ENCODE measurements at places on chromosomes 1 and 21.
A peak's percentile ranks its signal among the peaks of the same experiment; 100 is the strongest.

GRCh38 chr1:171087896-171088295 lies 2.8 kb upstream of the FMO3 start:
- no peak for DNase-seq

- DNase-seq, result peak; percentile 83
Measured at GRCh38 chr1:45266151-45266801, 59.9 kb upstream of the ZSWIM5 start.

DNA sequence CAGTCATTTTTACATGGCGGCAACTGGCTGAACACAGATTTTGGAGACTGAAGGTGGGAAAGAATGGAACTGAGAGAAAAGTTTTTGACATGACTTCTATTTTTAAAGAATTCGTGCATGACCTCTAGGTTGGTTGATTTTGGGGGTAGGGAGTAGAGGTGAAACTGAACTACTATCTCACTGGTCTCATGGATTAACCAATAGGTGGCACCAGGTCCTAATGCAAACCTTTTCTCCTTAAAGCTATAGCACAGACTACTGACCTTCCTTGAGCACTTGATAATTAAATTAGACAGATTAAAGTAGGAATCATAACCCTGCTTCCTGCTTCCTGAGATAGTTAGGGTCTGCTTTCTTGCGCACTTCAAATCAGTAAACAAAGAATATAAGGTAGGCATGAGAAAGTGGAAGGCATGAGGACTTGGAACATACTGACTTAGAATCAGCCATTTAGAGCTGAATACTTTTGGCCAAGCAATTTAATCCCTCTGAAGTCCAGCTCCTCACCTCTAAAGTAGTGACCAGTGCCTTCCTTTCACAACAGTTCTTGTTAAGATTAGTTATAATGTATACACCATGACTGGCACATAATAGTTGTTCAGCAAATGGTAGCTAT lies 206.0 kb downstream of the CENPF start:
- peak; percentile 51 for DNase-seq

DNA sequence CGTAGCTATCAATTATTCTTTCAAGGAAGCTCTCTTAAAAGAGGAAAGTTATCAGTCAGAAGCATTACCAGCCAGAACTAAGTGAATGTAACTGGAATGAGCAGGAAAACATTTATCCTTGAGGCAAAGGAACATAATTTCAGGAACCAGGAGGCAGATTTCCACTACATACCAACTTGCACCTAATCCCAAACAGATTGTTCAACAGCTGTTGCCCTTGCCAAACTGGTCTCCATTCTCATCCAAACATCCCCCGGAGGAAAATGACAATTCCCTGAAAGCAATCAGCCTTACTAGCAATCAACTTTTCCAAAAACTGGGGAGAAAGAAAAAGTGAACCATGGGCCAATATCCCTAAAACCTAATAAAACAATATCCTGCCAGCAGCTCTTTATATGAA lies 35.0 kb downstream of the ENAH start:
- no peak for DNase-seq

- DNase-seq, result no peak
Measured at GRCh38 chr1:196732526-196732925, 42.1 kb upstream of the CFHR3 start.

DNA sequence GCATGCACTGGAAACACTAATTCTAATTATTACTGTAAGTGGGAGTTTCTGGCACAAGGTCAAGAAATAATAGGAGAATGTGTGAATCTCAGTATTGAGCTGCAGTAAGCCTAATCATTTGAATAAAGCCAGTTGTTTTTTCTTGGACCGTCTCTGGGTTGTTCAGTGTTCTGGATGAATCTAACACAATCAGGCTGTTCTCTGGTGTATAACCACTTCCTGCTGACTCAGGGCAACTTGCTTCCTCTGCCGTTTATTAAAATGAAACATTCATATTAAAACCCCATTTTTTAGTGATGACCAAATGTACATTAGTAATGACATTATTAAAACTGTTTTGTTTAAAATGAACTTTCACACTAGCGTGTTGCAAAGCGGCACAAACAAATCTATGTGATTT lies 273.1 kb upstream of the SNX7 start:
- DNase-seq, result peak; percentile 64

DNA sequence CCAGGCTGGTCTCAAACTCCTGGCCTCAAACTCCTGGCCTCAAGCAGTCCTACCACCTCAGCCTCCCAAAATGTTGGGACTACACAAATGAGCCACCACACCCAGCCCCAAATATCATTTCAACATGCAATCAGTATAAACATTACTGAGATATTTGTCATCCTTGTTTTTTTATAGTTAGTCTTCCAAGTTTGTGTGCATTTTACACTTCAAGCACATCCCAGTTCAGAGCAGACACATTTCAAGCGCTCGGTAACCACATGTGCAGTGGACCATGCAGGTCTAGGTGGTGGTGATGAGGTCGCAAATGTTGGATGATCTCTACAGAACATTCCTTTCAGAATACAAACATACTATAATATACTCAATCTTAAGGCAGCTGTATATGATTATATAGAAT lies 23.8 kb upstream of the APP start:
- no peak for DNase-seq

GRCh38 chr1:117780687-117781475 lies 148.5 kb downstream of the GDAP2 start:
- DNase-seq, result peak; percentile 66

DNA sequence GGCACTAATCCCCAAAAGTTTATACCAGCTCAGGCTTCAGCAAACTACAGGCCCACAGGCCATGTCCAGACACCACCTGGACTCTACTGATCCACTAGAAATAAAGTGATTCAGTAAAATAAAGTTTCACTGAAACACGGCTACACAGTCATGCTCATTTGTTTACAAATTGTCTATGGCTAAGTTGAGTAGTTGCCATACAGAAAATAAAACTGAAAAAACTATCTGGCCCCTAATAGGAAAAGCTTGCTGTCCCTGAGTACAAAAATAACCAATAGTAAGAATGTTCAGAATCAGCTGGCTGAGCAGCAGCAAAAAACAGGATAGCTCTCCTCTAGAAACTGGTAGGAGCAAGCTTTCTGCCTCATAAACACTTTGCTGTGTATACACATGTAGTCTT lies 221.5 kb downstream of the RERE start:
- peak; percentile 46 for DNase-seq

- DNase-seq, result no peak
Measured at GRCh38 chr21:40021558-40022351, 154.5 kb downstream of the PCP4 start.

- no peak for DNase-seq
Measured at GRCh38 chr21:36694031-36694515, 4.8 kb upstream of the SIM2 start.

- peak; percentile 71 for DNase-seq
Measured at GRCh38 chr1:10494754-10495474, 20.2 kb downstream of the PEX14 start.

GRCh38 chr1:111236379-111236778 lies 8.9 kb downstream of the CHI3L2 start:
- no peak for DNase-seq

DNA sequence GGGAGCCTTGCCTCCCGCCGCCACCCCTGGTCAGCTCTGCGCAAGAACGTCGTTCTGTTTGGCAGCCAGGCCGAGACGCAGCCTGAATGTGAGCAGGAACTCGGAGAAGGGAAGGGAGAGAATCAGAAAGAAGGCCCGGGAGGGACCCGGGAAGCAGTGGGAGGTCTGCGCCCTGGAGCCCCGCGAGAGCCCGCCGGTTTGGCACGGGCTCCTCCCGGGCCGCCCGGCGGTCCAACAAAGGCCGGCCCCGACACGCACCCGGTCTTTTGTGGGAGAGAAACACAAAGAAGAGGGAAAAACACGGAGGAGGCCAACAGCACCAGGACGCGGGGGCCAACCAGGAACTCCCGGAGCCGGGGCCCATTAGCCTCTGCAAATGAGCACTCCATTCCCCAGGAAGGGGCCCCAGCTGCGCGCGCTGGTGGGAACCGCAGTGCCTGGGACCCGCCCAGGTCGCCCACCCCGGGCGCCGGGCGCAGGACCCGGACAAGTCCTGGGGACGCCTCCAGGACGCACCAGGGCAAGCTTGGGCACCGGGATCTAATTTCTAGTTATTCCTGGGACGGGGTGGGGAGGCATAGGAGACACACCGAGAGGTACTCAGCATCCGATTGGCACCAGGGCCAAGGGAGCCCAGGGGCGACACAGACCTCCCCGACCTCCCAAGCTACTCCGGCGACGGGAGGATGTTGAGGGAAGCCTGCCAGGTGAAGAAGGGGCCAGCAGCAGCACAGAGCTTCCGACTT lies 2.7 kb upstream of the OLIG2 start:
- no peak for DNase-seq
